ENCODE measurements at places on chromosomes 5 and 9.
A peak's percentile ranks its signal among the peaks of the same experiment; 100 is the strongest.

DNA sequence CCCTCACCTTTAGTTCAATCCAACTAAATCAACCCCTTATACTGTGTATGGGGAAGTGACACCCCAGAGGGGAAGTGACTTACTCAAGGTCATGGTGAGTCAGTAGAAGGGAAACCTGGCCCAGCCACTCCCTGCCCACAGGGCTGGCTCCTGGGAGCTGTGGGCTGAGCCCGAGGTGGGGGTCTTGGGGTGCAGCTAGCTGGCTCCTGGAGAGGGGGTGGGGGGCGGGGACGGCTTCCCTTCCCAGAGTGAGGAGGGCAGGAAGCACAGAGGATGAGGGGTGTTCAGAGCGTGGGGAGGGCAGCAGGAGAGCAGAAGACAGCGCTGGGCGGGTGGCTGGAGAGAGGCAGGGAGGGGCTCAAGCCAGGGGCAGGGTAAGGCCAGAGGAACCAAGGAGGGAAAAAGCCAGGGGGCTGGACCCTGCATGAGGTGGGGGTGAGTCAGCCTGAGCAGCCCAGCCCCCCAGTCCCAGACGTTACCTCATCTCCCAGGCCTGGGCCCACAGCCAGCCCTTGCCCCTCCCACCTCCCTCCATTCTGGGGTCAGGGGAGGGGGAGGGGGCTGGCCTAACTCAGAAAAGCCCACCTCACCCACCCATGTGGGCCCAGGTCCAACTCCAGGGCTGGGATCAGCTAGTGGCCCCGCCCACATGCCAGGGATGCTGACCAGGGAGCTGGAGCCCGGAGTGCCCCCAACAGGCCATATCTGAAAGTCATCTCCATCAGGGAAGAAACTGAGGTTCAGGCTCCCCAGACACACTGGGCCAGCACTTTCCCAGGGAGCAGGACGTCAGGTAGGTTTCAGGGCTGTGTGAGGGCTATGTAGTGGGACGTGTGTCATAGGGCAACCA is 2.8 kb downstream of the PDLIM7 start:
- H3K27me3 ChIP-seq = peaks cover 22% of the 10 kb centered on the region
- H3K36me3 ChIP-seq = peaks cover 15% of the 10 kb centered on the region
- peaks cover 36% of the 10 kb centered on the region for H3K4me1 ChIP-seq
- H3K27ac ChIP-seq = peak overlapping the region; percentile 68
- no peak overlapping the region for H3K4me3 ChIP-seq
- DNase-seq = peak; percentile 37

- H3K4me1 ChIP-seq = no peaks in the 10 kb centered on the region
- H3K36me3 ChIP-seq = no peaks in the 10 kb centered on the region
- DNase-seq = no peak
- H3K4me3 ChIP-seq = no peak overlapping the region
- no peak overlapping the region for H3K27ac ChIP-seq
These were observed 294.8 kb downstream of the DNAH5 start for GRCh38 chr5:13649656-13650055.

GRCh38 chr5:32387211-32387610 is 57.3 kb downstream of the ZFR start:
- DNase-seq = no peak
- no peaks in the 10 kb centered on the region for H3K4me1 ChIP-seq
- no peaks in the 10 kb centered on the region for H3K27me3 ChIP-seq
- H3K4me3 ChIP-seq = no peak overlapping the region
- no peak overlapping the region for H3K27ac ChIP-seq

DNA sequence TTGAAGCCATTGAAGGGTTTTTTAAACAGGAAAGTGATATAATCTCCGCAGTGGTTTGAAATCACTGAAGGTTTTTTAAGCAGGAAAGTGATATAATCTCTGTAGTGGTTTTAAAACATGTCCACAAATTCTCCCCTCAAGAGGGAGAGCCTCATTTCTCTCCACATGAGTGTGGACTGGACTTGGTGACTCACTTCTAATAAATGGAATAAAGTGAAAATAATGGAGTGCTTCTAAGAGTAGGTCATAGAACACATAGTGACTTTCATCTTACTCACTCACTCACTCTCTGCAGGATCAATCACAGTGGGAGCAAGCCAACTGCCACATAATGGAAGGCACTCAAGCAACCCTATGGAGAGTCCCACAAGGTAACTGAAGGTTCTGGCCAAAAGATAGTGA is 12.0 kb downstream of the CTNNAL1 start:
- DNase-seq = no peak
- H3K27ac ChIP-seq = no peak overlapping the region
- H3K27me3 ChIP-seq = no peaks in the 10 kb centered on the region
- H3K36me3 ChIP-seq = peaks cover 7% of the 10 kb centered on the region
- H3K4me3 ChIP-seq = no peak overlapping the region

DNA sequence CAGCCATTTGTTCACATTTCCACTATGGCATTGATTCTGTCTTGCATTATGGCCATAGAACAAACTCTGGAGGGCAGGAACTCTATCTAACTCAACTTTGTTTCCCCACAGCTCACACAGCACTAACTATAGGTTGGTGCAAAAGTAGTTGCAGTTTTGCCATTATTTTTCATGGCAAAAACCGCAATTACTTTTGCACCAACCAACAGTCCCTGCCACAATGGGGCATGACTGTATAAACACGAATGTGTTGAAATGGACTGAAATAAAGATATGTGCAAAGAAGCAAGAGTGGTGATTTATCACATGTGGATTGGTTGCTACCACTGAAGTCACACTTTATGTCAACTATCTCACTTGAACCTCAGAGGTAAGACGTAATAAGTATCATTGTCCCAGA is 338.7 kb downstream of the NTRK2 start:
- no peak overlapping the region for H3K4me3 ChIP-seq
- no peak for DNase-seq
- H3K27ac ChIP-seq = no peak overlapping the region
- H3K27me3 ChIP-seq = no peaks in the 10 kb centered on the region
- no peaks in the 10 kb centered on the region for H3K36me3 ChIP-seq
- no peaks in the 10 kb centered on the region for H3K4me1 ChIP-seq

DNA sequence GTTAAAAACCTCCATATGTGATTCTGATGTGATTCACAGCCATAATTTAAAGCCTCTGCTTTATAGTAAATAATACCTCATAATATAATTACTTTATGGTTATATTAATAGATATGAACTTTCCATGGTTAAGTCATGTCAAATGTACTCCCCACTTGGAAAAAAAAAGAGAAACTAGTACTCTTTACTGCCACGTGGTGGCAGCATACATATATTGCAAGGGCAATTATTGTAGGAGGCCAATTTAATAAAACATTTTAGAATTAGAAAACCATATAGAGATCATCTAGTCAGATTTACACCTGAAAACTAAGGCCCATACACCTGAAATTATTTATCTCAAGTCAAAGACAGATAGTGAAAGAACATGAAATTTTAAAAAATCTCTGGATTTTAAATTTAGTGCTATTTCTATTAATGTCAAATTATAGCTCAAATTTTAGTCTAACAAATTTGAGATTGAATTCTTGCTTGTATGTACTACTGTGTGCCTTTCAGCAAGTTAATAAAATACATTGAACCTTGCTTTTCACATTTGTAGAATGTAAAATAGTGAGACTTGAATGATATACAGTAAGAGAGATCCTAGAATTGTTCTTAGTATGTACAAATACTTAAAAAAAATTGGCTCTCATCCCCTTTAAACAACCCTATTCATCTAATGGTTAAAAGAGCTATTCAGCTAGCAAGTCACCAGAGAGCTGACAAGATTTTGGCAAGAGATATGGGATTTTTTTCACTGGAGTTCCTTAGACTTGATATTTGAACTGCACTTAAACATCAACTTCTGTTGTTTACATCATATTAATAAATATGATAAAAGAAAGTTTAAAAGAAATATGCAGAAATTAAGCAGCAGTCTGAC is 603.8 kb downstream of the TLE4 start:
- H3K4me1 ChIP-seq = no peaks in the 10 kb centered on the region
- H3K4me3 ChIP-seq = no peak overlapping the region
- no peak for DNase-seq
- H3K36me3 ChIP-seq = no peaks in the 10 kb centered on the region
- H3K27me3 ChIP-seq = no peaks in the 10 kb centered on the region

GRCh38 chr5:112373885-112374284 is 45.2 kb downstream of the EPB41L4A start:
- no peaks in the 10 kb centered on the region for H3K4me1 ChIP-seq
- no peaks in the 10 kb centered on the region for H3K27me3 ChIP-seq
- no peak overlapping the region for H3K4me3 ChIP-seq
- no peak for DNase-seq

DNA sequence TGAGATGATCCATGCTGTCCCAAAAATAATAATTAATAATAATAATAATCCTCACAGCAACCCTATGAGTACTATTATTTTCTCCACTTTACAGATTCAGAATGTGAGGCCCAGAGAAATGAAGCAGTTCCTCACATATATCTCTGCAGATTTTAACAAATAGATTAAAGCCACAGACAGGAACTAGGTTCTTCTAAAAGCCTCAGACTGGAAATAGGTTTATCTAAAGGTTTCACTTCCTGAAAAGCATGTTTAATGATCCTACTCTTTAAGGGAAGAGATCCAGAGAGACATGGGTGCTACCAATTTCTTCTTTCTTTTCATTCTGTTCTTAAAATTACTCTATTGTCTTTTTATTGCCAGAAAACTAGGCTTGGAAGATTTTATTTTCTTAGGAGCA is 1079.4 kb upstream of the COX7C start:
- H3K4me1 ChIP-seq = no peaks in the 10 kb centered on the region
- DNase-seq = no peak
- no peak overlapping the region for H3K4me3 ChIP-seq
- no peaks in the 10 kb centered on the region for H3K36me3 ChIP-seq
- H3K27me3 ChIP-seq = no peaks in the 10 kb centered on the region

- peaks cover 10% of the 10 kb centered on the region for H3K27me3 ChIP-seq
- H3K4me3 ChIP-seq = no peak overlapping the region
- no peak overlapping the region for H3K27ac ChIP-seq
- no peak for DNase-seq
- no peaks in the 10 kb centered on the region for H3K36me3 ChIP-seq
These were observed 18.7 kb upstream of the LECT2 start for GRCh38 chr5:135973323-135974020.

DNA sequence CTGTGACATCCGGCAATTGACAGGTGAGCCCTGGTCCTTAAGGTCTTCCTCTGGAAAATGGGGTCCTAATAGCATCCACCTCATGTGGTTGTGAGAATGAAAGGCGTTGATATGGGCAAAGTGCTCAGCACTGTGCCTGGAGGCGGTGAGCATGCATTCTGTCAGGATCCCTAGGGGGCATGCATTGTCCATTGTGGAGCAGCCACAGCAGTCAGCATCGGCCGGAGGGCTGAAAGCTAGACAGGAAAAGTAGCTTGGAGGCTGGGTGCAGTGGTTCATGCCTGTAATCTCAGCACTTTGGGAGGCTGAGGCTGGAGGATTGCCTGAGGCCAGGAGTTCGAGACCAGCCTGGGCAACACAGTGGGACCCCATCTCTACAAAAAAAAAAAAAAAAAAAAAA is 122.2 kb downstream of the LHX2 start:
- H3K4me1 ChIP-seq = peaks cover 2% of the 10 kb centered on the region
- peaks cover 55% of the 10 kb centered on the region for H3K27me3 ChIP-seq
- H3K36me3 ChIP-seq = no peaks in the 10 kb centered on the region
- no peak overlapping the region for H3K4me3 ChIP-seq
